ENCODE measurements at places on chromosomes 6 and 20.

GRCh38 chr6:139520321-139520768, 145.9 kb upstream of the CITED2 start:
- no peak for DNase-seq

- no peak for DNase-seq
Observed at GRCh38 chr20:19975901-19976300, 41.3 kb upstream of the NAA20 start.

- no peak for DNase-seq
Observed at GRCh38 chr20:15196547-15197255, 859.3 kb upstream of the FLRT3 start.

- DNase-seq = no peak
Observed at GRCh38 chr6:46015119-46015968, at the start of gene CLIC5. Gene CLIC5 (minus strand): TSS chr6:46015860. CDS start chr6:46015542, 318 bp downstream.

- DNase-seq = no peak
Observed at GRCh38 chr6:22353101-22353500, 56.3 kb upstream of the PRL start.

GRCh38 chr20:20552076-20552475, 160.4 kb downstream of the RALGAPA2 start:
- DNase-seq = peak; percentile 83

- DNase-seq = no peak
Observed at GRCh38 chr20:4327956-4328355, 312.6 kb upstream of the RNF24 start.

- no peak for DNase-seq
Observed at GRCh38 chr6:3147914-3148757, 9.2 kb downstream of the TUBB2A start.

DNA sequence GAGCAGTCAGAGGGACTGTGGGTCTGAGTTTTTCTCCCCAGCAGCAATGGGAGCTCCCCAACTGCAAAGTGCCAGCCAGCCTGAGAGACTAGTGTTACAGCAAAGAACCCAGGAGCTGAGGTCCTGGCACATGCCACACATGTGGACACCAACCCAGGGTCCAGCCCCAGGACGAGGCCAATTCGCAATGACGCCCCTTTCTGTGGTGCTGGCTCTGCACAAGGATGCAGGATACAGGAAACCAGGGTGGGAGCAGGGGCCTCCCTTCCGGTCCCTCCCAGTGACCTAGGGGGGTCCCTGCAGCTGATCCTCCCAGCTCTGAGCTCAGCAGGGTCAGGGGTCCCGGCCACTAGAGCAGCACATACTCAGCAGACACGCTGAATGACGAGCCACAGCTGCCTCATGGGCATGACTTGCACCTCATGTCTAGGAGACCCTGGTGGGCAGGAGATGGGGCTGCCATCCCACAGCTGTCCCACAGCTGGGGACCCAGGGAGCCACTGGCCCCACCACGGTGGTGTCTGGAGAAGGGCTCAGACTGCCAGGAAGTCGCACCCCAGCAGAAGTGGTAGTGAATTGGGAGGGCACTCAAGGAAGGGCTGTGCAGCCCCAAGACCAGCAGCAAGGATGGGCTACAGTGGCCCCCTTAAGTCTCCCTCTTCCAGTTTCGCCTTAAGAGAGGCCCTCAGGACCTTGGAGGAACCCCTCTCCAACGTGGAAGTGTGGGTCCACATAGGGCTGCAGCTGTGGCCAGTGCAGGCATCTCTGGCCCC, 3.6 kb downstream of the ARFRP1 start:
- DNase-seq = no peak

GRCh38 chr6:83371423-83371822, 59.4 kb downstream of the ME1 start:
- peak; percentile 58 for DNase-seq

- no peak for DNase-seq
Observed at GRCh38 chr20:59729506-59729905, 125.2 kb downstream of the PHACTR3 start.

- DNase-seq = no peak
Observed at GRCh38 chr6:148674306-148674705, 72.5 kb upstream of the UST start.

DNA sequence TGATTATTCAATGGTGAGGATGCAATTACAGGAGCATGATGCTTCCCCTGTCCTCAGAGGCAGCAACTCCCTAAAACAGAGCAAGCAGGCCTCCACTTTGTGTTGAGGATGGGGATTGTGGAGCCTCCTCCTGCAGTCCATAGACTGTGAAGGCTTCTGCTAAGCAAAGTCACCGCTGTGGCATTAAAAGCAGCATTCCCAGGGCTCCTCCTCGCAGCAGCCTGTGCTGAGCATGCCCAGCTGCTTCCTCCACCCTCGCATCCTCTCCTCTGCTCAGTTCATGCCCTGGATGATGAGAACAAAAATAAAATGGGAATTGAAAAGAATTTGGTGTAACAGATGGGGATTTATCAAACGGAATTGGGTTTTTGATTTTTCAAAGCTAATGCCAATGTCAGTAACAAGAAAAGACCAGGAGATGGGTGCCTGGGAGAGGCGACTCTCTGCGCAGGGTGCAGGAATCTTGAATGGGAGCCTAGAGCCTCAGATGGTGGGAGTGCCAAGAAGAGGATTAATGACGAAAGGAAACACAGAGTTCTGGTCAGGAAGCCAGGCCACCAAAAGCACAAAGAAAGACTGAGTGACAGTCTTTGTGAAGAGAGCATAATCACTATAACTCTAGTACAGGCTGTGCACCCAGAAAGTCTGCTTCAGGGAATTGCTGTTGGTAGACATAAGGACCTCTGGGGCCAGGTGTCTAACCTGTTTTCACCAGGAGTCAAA, 347.6 kb downstream of the TPBG start:
- DNase-seq = no peak

DNA sequence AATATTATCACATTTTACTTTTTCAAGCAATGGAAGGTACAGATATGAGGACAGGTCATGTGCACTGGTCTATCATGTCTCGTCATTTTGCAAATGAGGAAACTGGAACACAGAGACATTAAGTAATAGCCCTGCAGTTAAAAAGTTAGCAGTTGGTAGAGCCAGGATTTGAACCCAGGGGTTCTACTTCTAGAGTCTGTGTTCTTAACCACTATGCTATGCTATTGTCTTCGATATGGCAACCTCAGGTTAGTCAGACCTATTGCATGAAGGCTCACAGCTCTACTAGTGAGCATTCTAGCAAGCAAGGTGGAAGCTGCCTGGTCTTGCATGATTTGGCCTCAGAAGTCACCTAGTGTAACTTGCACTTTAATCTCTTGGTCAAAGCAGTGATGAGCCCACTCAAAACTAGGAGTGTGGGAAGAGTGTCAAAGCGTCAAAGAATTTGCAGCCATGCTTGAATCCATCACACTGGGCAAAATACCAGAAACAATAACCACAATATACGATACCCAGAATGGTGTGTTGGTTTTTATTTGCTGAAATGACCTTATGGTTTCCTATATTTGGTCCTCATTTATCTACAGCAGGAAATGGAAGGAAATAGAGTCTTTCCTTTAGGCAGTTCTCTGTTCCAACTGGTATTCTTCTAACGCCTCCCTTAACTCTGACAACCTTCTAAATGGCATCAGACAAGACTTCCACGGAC, 20.4 kb upstream of the BMP2 start:
- DNase-seq = no peak

- no peak for DNase-seq
Observed at GRCh38 chr20:17648791-17649730, 33.0 kb downstream of the RRBP1 start.

DNA sequence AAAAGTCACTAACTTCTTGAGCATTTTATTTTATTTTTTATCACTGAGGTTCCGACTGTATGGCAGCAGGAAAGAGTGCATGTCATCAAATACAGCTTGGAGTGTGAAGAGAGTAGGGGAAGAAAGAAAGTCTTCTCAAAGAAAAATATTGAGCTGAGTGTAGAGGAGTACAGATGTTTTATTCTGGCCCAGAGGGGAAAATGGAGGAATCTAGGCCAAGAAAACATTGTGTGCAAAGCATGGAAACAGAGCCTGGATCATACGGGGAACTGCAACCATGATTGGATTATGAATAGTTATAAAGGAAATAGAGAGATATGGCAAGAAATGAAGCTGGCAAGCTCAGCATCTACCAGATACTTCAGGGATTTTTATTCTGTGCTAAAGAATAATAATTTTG, 104.2 kb upstream of the SCGN start:
- DNase-seq = no peak

- no peak for DNase-seq
Observed at GRCh38 chr20:56222201-56222600, 26.3 kb upstream of the MC3R start.

Data from NCI-H446 (cell line).